ENCODE measurements at places on chromosomes 11 and 22. TPM values are rescaled to one million over a fixed set of nuclear protein-coding genes. Genes with fewer than 3 reads are reported as not detected.

Gene ARHGAP1
- total RNA-seq = 13.6 TPM

GRCh38 chr11:5646139-5646538 lies 21.3 kb downstream of the TRIM34 start:
- H3K4me1 ChIP-seq = no peaks in the 10 kb centered on the region
- H3K27me3 ChIP-seq = no peaks in the 10 kb centered on the region
- H3K4me3 ChIP-seq = no peak overlapping the region
- no peak overlapping the region for H3K27ac ChIP-seq
- H3K36me3 ChIP-seq = no peaks in the 10 kb centered on the region

Gene SYCE3
- total RNA-seq = not detected

- H3K27ac ChIP-seq = no peak overlapping the region
- H3K4me1 ChIP-seq = no peaks in the 10 kb centered on the region
- DNase-seq = no peak
- no peaks in the 10 kb centered on the region for H3K36me3 ChIP-seq
Observed at GRCh38 chr11:119919656-119920055, 190.7 kb upstream of the NECTIN1 start.

- no peak overlapping the region for H3K4me3 ChIP-seq
- no peaks in the 10 kb centered on the region for H3K36me3 ChIP-seq
- no peaks in the 10 kb centered on the region for H3K4me1 ChIP-seq
- no peak for DNase-seq
- no peak overlapping the region for H3K27ac ChIP-seq
Observed at GRCh38 chr11:128036006-128036405, 551.4 kb downstream of the ETS1 start.
